ENCODE measurements at places on chromosomes 7 and 10.

- DNase-seq: no peak
Observed at GRCh38 chr10:51886438-51887068, 187.2 kb upstream of the CSTF2T start.

DNA sequence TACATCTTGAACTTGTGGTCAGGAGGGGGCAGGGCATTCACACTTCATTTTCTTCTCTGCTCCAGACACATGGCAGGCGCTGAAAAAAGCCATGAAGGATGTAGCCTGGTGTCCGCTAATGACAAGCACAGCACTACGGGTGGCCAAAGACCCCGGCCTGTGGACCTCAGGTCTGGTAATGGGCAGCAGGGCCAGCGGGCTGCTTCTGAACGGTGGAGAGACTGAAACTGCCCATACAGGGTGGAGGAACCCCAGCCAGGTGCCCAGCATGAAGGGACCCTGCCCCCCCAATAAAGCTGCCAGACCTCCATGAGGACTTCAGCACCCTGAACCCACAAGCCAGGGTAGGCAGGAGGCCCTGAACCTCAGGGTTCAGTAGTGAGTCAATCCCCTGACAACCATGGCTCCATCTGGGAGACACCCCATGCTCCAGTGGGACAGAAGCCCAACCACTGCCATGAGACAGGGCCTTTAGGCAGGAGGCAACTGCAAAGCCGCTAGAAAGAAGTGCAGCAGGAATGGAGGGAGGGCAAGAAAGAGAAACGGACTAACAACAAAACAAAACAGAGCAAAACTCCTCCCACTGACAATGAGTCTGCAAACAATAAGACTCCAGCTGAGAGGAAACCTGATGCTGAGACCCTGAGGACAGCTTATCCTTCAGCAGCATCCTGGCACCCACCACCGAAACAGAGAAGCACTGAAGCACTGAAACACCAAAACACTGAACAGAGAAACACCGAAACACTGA lies 140.2 kb upstream of the PPP2R2D start:
- no peak for DNase-seq

DNA sequence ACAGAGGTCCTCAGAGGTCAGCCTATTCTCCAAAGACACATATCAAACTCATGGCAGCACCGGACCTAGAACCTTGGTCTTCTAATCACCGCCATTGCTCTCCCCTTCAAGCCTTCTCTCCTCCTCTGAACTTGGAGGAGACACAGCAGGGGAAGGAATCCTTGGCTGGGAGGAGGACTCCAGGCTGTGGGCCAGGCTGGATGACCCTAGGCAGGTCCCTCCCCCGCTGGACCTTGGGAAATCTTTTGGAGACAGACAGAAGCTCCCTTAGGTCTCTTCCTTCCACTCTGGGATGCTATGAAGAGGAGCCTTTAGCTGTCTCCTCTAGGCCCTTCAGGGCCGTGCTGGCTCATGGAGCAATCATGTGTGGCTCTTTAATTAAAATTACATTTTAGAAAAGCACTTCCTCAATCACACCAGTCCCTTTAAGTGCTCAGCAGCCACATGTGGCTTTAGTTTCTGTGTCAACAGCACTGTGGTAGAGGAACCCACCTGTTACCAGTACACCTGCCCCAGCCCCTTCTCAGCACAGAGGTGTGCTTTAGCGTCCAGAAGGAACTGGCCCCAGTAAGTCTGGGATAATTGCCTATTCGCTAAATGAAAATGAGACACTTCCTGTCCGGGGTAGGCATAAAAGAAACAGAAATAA lies 238.2 kb downstream of the CELF2 start:
- no peak for DNase-seq

- no peak for DNase-seq
Observed at GRCh38 chr7:17239046-17239445, 59.4 kb upstream of the AHR start.

GRCh38 chr7:88465600-88465999 lies 158.9 kb upstream of the STEAP4 start:
- DNase-seq: no peak

- no peak for DNase-seq
Observed at GRCh38 chr10:23994459-23995046, 214.4 kb upstream of the KIAA1217 start.

- DNase-seq: no peak
Observed at GRCh38 chr10:78903341-78903940, 165.3 kb upstream of the ZMIZ1 start.

DNA sequence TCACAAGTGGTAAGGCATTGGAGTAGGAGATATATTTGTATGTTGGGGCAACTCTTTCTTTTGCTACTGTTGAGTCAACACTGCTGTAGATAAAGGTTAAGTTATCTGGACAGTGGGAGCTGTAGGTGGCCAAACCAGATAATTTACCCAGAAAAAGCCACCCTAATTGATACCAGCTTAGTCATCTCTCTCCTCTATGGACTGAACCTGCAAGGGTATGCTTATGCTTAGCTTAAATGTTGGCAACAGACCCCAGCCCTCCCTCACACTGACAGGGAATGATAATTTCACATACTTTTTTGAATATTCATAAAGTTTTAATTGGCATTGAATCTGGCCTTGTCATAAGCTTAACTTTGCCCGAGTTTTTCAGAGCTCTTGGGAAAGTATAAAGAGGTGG lies 66.3 kb downstream of the CREB5 start:
- no peak for DNase-seq

GRCh38 chr10:92801978-92802872 lies 46.1 kb upstream of the EXOC6 start:
- no peak for DNase-seq

- DNase-seq: no peak
Observed at GRCh38 chr7:101718363-101719122, 89.4 kb upstream of the MYL10 start.

Measured in stimulated activated CD8-positive, alpha-beta memory T cell treated with anti-CD3 and anti-CD28 coated beads, Interleukin-4, amount 100 ng/mL, for 1 hour (primary cell).